Tibial nerve (tissue), 4 donors: ENCODE measurements at places on chromosomes 4 and X.

DNA sequence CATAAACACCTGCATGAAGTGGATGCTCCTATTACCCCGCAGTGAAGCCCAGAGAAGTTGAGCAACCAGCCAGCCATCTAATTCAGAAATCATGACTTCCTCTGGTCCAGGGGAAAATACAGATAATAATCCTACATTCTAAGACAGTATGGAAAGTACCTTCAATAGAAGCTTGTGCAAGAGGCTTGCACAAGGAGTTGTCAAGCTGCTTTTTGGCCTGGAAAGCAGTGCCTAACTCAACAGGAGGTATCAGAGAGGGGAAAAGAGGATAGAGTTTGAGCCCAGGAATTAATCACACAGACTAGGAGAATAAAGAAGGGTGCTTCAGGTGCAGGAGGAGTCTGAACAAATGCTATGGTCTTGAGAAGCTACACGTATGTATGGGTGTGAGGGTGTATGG, 26.7 kb downstream of the TMEM192 start:
- DNase-seq, result no peak

DNA sequence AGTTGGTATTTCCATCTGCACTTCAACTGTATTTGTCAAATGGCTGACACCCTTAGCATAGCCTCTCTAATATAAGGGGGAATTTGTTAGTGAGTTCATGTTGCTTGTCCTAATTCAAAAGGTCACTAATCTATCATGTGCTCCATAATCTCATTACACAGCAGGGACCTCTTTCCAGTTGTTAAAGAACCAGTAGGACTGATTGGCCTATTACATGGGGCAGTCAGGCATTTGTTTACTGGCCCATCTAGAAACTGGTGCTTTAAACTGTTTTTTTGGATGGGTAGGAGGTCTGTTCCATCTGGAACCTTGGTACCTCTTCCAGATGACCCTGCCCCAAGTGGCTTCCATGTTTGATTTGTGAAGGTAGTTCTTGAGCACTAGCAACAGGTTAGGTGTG, 11.4 kb downstream of the ANK2 start:
- no peak for DNase-seq

DNA sequence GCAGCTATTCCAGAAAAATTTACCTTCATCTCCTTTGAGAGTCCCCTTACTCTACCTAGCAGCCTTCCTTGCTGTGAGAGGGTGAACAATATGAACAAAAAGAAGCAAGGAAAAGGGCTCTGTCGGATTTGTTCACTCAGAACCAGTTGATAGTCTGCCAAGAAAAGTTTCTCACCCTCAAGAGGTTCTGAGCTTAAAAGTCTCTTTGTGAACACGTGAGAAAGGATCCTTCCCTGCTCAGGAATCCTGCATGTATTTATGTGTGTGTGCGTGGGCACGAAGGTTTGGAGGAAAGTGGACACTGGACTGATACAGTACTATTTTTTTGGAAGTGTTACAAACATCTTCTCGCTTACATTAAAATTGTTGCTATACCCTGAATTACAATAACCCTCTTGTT, 178.6 kb upstream of the JADE1 start:
- no peak for DNase-seq

DNA sequence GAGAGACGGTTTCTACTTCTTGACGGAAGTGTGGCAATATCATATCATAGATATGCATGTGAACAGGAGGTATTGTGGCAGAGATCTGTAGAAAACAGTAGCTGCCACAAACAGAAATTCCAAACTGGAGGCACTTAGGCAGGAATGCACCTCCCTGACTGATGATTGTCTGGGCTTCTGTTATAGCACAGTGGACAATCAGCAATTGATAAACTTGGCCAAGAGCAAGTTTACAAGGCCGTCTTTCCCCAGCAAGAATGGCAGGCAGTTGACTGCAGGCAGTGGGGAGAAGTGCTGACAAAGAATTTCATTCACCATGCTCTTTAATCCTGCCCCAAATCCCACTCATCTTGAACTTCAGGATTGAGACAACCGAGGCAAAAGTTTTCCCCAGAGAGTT, 114.4 kb upstream of the STOX2 start:
- DNase-seq, result no peak

DNA sequence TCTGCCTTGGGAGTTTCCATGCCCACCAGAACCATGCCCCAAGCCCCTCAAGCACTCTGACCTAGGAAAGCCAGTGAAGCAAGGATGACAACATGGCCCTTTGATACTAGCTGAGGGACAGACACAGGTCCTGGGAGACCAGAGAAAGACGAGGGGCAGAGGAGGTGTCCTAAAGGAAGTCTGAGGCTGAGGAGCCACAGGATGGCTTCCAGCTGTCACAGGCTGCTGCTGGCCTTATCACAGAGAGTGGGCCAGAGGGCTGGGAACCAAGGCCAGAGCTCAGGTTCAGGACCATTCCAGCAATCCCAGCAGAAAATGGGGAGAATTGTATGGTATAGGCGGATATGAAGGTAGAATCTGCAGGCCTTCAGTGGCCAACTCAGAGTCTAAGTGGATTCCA, 31.7 kb upstream of the MSANTD1 start:
- no peak for DNase-seq

DNA sequence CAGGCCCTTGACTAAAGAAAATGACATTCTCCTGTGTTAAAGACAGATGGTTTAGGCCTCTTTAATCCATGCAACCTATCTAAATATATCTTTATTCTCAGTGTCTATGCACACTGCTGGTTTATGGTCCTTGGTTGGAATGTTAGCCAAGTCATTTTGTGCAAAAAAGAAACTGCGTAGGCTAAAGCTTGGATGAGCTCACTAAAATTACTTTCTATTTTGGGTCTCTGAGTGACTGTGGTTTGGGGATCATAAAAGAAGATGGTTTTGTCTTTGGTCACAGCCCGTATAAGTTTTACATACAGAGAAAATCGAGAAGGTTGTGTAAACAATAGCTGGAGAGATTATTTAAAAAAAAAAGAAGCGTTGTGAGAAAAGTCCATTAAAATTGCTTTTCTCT, 443.6 kb downstream of the UBE2NL start:
- DNase-seq, result no peak

DNA sequence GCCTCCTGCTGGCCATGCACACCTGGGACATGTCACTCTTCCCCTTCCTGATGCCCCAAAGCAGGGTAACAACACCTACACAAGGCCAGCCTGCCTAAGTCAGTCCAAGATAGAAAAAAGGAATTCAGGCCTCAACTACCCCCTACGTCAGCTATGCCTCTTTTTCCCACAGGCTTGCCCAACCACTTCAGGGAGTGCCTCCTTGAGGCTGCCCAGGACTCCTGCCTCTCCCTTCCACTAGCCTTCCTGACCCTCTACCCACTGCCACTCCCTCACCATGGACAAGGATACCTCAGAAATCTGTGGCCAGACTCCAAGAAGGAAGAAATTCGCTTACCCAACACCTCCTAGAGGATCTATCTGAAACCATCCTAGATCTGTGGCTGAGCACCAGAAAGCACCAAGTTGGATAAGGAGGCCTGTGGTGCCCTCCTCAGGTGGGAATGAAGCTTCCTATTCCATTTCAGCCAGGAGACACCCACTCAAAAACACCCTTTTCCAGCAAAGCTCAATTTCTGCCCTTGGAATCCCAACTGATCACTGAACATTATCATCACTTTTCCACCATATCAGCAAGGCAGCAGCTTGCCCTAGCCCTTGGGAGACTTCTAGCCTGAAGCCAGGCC, 1.8 kb downstream of the KDM5C start:
- no peak for DNase-seq

DNA sequence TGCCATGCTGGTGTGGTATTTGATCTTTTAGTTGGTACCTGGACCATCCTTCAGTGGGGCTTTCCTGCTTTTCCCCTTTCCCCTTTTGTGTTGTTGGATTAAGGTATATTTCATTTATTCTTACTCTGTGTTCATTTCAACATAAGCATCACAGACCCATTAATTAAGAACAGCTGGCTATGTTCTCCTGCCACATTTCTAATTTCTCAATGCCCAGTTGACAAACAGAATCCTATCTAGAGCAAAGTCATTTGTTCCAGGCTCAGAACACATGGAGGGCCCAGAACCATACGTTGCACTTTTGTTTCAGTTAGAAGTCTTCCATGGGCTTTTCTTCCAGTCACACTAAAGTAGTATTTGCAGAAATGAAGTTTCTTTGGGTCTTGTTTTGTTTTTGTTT, 46.1 kb upstream of the EOLA2 start:
- no peak for DNase-seq

DNA sequence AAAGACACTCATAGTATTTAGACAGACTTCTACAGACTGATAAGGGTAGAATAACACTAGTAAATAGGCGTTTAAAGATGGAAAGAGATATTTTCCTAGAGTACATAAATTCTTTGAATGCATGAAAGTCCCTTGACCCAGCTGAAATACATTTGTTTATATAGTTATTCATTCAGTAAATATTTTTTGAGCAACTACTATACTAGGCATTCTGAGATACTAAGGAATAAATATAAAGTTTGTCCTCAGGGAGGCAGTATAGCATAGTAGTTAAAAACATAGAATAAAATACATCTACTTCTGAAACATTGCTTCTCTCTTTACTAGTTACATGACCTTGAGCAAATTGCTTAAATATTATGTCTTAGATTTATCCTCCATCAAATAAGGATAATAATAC, 27.4 kb downstream of the HMGN5 start:
- DNase-seq, result no peak

- no peak for DNase-seq
These were observed 54.1 kb downstream of the HOPX start for GRCh38 chr4:56626963-56627362.

DNA sequence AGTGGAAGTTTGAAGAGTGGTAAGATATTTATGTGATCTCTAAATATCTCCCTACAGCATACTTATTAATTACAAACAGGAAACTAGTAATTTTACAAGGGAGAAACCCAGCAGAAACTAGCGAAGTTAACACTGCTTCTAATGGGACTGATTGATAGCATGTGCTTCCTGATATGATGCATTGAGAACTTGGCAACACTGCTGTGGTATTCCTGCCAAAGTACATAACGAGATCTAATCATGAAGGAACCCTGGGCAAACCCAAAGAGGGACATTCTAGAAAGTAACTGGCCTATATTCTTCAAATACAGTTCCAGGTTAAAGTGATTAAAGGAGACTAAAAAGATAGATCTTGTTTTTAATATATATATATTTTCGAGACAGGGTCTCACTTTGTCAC, 4.6 kb upstream of the GPR34 start:
- DNase-seq, result no peak

- DNase-seq, result no peak
These were observed 319.1 kb downstream of the GPAT3 start for GRCh38 chr4:83855044-83855443.

DNA sequence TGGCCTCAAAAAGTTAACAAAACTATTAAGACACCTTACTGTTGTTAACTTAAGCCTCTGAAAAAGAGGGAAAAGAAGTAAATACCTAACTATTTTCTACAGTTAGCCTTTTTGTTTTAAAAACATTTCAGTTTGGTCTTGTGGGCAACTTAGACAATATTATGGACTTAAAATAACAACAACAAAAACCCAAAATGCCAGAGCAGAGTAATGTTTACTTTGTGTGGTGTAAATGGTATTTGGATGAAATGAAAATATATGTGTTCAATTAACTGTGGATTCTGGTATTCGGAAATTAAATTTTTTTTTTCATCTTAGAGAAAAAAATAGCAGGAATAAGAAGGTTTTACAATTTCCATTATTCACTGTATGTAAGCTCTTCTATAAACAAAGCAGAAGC, 79.6 kb upstream of the NPNT start:
- no peak for DNase-seq

GRCh38 chrX:38816155-38816554, 14.9 kb downstream of the MID1IP1 start:
- no peak for DNase-seq

DNA sequence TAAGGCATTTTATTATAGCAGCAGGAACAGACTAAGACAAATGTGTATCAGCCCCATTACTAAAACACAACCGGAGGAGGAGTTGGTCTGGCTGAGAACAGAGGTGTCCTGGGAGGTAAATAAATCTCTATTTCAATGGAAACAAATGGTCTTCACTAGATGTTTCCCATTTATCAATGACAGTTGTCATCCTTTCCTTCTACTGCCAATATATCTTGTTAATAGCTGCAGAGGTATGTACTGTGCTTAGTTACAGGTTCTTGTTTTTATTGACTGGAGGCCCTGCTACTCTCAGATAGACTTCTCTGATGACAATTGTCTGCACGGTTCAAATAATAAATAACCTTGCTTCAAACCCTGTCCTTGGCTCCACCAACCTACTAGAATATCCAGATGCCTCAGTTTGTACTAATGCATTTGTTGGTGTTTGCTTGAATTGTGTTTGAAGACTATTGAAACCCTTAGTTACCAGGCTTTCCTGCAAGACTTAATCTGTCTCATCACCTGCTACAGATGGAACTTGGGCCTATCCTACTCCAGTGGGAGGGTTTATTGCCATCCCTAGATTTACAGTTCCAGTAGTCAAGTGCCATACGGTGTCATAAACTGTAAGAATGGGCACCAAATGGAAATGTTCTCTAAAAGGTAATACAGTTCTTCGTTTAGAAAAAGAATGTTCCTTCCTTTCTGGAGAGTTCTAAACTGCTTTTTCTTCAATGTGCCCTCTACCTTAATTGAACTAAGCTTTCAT, 29.8 kb upstream of the HPGDS start:
- no peak for DNase-seq

DNA sequence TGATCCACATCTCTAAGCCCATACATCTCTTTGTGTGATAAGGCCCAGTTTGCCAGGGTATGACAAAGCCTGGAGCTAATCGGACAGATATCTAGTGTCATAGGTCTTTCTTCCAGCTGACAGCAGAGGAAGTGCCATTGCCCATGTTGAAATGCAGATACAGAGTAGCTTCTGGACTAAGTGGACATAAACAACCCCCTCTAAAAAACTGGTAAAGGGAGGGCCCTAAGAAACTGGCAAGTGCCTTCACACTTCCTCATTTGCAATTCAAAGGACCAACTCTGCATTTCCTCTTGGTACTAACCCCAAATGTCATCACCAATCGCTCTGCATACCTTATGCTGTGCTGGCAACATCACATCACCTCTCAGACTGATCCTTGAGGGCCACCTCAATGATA, 20.8 kb downstream of the ARHGEF6 start:
- no peak for DNase-seq

DNA sequence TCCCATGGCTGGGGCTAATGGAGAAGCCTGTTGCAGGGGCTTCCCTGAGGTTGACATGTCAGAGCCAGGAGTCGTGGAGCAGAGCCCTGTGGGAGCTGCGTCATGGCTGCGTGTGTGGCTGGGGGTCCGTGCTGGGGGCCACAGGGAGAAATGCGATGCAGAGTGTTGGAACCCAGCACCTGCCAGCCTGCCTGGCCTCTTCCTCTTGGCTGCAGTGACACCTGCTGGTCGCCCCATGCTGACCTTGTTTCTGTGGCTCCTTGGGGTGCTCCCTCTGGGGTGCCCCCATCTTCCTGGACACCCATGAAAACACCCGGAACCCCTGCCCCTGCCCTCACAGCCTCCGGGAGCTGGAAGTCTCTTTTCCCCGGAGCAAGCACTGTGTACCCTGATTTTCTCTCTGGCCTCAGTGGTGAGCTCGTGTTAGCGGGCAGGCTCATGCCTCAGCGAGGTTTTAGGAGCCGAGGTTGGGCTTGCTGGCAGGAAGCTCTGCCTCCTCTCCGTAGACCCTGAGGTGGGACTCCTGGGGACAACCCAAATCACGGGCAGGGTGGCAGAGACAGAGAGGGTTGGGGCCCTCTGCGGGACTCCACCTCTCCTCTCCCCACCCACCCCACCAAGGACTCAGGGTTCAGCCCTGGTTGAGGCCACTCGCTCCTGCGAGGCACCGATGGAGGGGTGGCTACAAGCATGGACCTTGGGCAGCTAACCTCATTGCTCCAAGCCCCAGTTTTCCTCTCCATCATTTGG, 103.7 kb downstream of the SORCS2 start:
- DNase-seq, result no peak

GRCh38 chr4:77629885-77630284, 24.3 kb downstream of the CXCL13 start:
- DNase-seq, result no peak
